Stimulated activated CD4-positive, alpha-beta T cell treated with anti-CD3 and anti-CD28 coated beads, TNF-alpha, amount 100 ng/mL, for 1 hour (primary cell): ENCODE measurements at places on chromosomes 3 and 15.

DNA sequence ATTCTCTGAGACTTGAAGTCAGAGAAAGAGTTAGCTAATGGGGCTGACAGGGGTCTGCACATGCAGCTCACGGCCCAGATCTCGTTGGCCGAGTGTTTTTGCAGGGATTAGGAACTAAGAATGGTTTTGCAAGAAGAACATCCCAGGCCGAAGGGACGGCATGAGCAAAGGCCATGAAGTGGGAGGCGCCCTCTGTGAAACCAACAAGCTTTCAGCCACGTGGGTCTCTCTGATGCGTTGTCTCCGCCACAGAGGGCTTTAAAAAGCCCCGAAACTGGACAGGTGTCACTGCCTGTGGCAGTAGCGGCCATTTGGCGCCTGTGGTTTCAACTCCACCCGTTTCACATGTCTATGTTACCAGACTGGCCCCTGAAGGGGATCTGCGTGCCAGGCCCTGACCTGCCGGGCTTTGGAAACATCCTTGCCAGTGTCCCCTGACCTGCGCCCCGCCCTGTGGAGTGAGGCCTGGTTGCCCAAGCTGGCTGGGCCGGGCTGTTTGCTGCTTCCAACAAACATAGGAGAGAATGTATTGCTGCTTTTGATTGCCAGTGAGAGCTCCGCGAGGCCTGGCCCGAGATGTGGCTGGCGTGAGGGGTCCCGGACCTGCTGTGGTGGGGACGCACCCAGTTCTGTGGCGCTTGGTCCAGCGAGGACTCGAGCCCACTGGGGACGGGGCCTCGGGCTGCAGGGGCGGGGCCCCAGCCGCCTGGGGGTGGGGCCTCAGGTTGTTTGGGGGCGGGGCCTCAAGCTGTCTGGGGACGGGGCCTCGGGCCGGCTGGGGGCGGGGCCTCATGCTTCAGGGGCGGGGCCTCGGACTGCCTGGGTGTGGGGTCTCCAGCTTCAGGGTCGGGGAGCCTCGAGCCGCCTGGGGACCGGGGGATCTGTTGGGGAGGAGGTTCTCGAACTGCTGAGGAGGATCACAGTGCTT lies 30.4 kb downstream of the GOLGA6L2 start:
- no peak for DNase-seq

DNA sequence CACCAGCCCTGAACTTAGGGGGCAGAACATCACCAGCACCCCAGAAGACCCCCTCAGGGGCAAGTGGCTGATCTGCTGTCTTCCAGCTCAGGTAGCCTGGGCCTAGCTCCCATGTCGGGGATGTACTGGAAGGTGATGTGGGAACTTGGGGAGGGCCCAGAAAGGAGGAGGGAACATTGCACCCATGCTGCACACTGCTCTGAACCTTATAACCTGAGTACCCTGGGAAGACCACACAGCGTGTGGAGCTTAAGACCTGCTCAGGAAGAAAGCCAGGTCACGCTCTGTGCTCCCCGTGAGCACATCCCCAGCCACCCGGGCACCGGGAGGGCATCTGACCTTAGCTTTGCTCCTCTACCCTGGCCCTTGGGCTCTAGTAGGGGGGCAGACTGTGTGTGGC lies 159.4 kb downstream of the ATP10A start:
- no peak for DNase-seq

DNA sequence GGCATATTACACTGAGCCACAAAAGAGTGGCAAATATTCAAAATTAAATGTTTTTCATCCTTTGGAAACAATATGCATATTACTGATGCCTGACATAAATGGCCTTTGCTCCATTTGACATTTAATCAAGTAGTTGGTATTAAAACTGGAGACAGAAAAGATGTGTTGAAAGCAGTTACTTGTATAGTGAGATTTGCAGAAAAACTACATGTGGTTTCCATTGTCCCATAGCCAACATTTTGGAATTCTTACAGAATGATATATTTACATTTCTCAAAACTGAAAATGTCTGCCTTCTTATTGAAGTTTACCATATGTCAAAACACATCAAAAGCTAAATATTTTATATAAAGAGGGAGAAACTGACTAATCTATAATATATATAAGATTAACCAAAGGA lies 21.6 kb downstream of the SHOX2 start:
- DNase-seq: no peak

GRCh38 chr3:96209699-96210098 lies 604.7 kb upstream of the EPHA6 start:
- no peak for DNase-seq

DNA sequence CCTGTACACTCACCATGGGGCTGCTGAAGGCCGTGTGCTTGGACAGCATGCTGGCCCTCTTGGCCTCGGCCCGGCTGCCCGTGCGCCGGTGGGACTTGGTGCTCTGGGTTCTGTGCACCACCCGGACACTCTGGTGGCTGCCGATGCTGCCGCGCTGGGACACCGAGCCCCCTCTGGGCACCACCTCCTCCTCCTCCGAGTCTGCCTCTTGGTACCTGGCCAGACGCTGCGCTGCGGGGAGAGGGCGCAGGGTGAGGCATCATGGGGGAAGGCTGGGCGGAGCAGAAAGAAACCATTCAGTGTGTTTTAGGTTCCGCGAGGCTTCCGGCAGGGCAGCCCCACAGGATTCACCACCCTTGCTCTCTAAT lies 145.0 kb downstream of the ATP10A start:
- no peak for DNase-seq

- DNase-seq: no peak
Measured at GRCh38 chr3:157319672-157320071, 117.0 kb upstream of the PTX3 start.

DNA sequence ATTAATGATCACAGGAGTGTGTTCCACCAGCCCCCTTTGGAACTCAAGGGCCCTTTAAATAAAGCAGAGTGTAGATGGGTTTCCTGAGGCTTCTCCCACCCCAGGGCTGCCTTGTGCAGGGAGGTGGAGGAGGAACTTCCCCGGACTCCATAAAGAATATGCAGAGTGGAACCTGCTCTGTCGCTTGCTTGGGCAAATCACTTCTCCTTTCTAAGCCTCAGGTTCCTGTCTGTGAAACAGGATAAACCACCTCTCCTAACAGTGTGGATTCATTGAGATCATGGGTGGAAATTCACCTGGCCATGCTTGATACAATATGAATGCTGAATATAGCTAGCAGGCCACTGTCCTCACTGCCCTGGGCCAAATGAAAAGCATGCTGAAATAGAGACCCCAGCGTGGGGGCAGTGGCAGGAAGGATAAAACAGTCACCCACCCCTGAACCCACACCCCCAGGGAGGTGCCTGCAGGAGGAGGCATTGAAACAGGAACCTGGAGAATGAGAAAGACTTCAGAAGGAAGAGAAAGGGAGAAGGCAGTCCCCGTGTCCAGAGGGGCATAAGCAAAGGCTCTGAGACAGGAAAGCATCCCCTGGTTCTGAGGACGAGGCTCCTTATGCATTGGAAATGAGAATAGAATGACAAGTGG lies 41.1 kb upstream of the CHRNB4 start:
- no peak for DNase-seq

GRCh38 chr15:95944661-95945255 lies 385.7 kb upstream of the NR2F2 start:
- no peak for DNase-seq

DNA sequence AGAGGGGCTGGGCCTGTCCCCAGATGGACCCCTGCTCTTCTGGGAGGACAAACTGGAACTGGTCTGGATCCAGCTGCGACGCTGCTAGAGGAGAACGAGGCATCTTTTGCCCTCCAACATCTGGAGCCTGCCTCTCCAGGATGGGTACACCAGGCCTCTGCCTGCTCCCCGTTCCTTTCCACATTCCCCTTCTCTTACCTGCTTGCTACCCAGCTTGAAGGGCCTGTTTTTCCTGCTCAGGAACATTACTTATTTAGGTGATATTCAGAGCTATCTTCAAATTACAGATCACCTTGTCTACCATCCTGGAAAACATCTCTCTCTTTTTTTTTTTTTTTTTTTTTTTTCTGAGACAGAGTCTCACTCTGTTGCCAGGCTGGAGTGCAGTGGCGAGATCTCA lies 64.0 kb downstream of the CHRD start:
- DNase-seq: no peak

GRCh38 chr15:78618490-78618934 lies 2.3 kb downstream of the CHRNA3 start:
- peak; percentile 64 for DNase-seq

GRCh38 chr15:37880009-37880834 lies 54.2 kb upstream of the TMCO5A start:
- DNase-seq: no peak

GRCh38 chr15:49412797-49413196 lies 10.2 kb upstream of the FGF7 start:
- DNase-seq: no peak

- DNase-seq: no peak
Measured at GRCh38 chr3:109831403-109831802, 494.1 kb upstream of the DPPA4 start.

DNA sequence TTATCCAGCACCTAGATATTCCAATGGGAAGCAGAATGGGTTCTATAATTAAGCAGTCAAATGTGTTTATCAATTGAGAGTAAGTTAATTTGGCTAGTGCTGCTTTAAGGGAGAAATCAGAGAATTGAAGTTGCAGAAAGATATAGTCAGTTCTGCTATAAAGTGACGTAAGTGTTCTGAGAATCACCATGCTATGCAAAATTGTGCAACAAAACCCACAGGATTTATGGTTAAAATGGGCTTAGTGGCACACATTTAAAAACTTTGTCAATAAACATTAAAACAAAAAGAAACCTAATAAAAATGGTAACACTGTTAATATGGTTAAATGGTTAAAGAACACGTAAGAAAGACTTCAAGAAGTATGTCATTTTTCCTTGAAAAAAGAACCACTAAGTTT lies 74.5 kb downstream of the TMEM108 start:
- no peak for DNase-seq

DNA sequence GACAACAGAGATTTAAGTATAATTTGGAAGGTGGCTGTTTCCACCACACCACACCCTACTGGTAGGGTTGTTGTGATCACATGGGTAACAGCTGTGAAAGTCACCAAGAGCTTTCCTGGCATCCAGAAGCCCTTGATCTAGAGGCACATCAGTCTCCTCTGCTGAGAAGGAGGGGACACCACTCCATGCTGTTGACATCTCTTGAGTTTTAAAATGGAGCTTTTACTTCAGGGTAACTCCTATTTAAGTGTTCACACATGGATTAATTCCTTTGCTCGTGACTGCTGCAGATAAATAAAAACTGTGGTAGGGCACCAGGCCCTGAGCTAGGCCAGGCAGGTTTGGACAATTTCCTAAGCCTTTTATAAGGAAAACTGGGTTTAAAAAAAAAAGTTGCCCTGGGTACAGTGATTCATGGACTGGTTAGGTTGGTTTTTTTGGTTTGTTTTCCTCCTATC lies 7.5 kb downstream of the EXOSC7 start:
- no peak for DNase-seq

- no peak for DNase-seq
Measured at GRCh38 chr3:177249203-177249602, 51.9 kb upstream of the TBL1XR1 start.

- DNase-seq: no peak
Measured at GRCh38 chr3:102180280-102180931, 254.4 kb upstream of the ZPLD1 start.

DNA sequence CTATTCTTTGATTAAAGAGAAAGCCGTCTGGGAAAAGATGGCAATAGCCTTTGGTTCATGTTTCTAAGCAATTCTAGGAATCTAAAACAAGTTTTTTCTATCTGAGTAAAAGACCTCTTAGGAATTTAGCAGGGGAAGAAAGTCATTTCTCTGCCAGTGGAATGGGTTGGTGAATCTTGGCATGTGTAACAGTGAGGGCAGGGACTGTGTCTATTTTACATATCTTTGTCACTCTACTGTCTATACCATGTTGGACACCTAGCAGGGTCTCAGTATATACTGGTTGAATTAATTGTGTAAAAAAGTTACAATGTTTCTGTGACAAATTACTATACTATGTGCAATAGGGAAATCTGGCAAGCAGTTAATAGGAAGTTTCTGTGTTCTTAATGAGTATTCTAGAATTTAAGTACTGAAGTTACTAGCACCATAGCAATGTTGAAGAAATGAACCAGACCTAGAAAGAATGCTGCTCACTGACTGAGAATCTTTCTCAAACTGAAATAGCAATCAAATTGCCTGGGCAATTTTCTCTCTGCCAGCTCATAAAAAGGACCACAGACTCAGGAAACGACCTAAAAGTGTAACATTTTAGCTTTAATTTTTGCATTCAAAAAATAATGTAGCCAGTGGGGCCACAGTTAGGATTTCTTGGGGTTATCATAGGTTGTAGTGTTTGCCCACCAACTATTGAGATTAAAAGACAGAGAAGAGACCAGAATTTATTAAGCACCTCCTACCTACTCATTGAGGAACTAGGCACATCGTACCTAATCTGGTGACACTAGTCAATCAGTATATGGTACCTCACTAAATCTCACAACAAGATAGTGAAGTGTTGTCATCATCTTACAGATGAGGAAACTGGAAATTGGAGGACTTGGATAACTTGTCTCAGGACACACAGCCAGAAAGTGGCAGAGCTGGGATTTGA lies 56.2 kb upstream of the LEKR1 start:
- no peak for DNase-seq

DNA sequence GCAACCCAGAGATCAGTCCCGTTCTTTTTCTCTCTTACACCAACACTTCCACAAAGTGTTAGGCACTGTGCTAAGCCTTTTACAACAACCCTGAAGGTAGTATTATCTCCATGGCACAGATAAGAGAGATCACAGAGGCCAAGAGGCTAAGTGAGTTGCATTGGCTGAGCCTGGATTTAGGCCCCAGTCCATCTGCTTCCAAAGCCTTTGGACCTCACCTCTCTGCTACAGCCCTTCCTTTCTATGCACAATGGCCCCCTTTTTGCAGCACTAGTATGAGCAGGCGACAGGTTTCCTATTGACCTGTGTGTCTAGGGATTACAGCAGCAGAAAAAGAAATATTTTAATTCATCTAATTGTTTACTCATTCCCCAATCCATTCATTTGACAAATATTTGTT lies 76.2 kb downstream of the CRYGS start:
- no peak for DNase-seq

GRCh38 chr15:71352125-71352524 lies 236.9 kb downstream of the THSD4 start:
- no peak for DNase-seq

- no peak for DNase-seq
Measured at GRCh38 chr15:74505837-74506514, 35.0 kb upstream of the ARID3B start.

- no peak for DNase-seq
Measured at GRCh38 chr3:178562143-178562946, 26.1 kb downstream of the KCNMB2 start.

GRCh38 chr3:127647166-127647844 lies 18.3 kb downstream of the PODXL2 start:
- no peak for DNase-seq

DNA sequence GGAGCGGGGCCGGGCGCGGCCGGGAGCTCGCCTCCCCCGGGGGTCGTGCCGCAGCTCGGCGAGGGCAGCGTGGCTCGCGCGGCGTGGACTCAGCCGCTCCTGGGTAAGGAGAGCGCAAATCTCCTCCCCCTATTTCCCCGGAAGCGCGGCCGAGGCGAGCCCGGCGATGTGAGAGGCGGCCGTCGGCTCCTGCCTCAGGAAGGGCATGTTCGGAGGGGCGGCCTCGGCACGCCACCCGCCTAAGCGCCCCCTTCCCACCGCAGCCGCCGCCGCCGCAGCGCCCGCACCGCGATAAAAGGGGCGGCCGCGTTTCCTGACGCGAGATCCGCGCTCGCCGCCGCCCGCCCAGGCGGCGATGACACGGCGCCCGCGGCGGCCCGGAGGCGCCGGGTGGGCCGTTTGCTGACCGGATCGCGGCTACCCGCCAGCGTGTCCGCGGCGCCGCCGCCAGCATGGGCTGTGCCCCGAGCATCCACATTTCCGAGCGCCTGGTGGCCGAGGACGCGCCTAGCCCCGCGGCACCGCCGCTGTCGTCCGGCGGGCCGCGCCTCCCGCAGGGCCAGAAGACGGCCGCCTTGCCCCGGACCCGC lies at the start of gene PDE8A:
Gene PDE8A (plus strand): TSS at position 146 of the 590 bp plus-strand sequence. CDS start 307 bp downstream, at position 453.
- DNase-seq: no peak

- DNase-seq: no peak
Measured at GRCh38 chr3:146425341-146425740, 44.0 kb downstream of the PLSCR2 start.
